ENCODE measurements at places on chromosomes 13 and 19.

DNA sequence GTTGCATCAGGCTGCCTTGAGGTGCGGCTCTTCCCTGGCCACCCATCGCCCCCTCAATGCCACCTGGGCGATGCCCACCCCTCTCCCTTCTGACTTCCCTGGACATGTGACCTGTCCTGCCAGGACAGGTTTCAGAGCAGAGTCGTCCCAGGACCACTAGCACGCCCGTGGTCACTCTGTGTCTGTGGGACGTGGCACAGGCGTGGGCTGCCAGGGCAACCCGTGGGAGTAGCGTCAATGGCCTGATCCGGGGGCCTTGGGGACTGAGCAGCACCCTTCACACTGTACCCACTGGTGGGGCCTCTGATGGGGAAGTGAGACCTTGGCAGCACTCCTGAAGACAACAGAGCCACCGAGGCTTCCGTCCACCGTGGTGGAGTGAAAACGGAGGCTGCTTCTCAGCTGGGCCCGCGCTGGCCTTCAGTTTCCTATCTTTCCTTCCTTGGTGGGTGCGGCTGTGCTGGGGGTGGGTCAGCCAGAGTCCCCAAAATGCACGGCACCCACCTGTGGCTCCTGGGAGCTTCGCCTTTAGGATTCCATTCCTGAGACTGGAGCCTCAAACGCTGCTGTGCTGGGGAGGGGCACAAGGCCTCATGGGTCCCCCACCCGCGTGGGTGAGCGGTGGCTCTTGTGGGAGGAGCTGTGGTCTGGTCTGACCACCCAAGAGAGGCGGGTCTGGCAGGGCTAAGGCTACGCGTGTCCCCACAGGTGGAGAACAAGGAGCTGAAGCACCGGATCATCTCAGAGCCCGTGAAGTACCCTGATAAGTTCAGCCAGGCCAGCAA, 26.7 kb upstream of the TMEM255B start:
- no peak for DNase-seq

- no peak for DNase-seq
Measured at GRCh38 chr13:114046431-114046975, 72.6 kb upstream of the C13orf46 start.

- no peak for DNase-seq
Measured at GRCh38 chr13:106445996-106446395, 89.5 kb downstream of the EFNB2 start.

GRCh38 chr13:48504606-48505005, 28.3 kb downstream of the RCBTB2 start:
- no peak for DNase-seq

DNA sequence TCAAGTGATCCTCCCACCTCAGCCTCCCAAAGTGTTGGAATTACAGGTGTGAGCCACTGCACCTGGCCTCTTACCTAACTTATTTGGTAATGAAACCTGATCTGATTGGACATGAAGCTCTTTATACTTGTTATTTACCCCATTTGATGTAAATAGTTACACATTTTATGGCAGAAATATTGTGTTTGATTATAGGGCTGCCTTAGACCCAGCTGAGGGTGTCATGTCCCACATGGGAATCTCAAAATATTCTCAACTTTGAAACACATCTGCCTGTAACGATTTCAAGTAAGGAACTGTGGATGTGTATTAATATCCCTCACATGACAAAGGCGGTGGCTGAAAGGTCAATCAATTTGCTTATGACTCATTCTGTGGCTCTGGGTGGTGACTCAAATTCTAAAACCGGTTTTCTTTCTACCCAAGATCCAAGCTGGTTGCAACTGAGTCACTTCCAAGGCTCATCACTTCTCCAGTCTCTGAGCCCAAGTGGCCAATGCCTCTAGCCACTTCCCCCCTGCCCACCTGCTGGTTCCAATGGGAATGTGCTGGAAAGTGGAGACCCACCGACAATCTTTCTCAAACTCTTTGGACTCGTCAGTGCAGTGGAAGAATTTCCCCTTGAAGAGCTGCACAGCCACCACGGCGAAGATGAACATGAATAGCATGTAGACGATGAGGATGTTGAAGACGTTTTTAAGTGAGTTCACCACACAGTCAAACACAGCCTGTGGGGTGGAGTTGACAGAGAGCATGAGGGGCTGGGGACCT, 110.9 kb downstream of the IER2 start:
- no peak for DNase-seq

DNA sequence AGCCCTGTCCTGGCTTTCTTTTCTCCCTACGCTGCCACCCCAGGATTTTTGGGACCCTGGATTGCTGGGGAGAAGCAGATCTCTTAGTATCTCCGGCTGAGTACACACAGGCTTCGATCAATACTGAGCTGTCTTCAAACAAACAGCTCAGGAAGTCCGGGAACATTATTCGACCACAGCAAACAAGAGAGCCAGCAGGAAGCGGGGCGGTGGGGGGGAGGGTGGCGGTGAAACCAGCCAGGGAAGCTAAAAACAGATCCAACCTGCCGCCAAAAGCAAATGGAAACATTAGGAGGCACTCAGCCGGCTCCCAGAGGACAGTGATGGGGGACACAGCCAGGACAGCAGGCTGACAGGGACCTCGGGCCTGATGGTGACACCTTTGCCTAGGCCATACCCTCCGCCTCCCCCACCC, 12.2 kb upstream of the BCAM start:
- DNase-seq = no peak

- DNase-seq = no peak
Measured at GRCh38 chr19:5618591-5618990, 4.0 kb downstream of the SAFB2 start.

GRCh38 chr19:16458391-16459341, 13.1 kb downstream of the EPS15L1 start:
- no peak for DNase-seq

GRCh38 chr19:10328558-10329429, 4.5 kb downstream of the RAVER1 start:
- no peak for DNase-seq

DNA sequence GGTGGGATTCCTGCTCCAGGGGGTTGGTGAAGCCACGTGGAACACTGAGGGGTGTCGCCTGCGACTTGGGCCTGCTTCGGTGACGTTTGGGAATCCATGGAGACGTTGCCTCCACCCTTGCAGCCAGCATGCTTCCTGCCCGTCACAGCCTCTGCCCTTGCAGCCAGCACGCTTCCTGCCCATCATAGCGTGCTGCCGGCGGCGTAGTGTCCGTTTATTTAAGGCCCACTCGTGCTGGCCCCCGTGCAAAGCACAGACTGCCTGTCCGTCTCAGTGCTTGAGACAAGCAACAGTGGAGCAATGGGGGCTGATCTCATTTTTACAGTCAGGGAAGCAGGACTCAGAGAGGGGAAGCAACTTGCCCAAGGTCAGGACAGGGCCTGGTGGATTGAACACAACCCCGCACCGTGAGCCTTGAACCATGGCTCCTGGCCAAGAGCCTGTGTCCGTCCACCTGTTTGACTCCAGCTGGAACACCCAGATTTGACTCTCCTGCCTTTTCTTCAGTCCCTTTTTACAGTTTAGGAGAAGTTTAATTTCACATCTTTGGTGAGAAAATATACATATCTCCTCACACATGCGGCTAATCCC, 149.6 kb downstream of the TEX29 start:
- no peak for DNase-seq

GRCh38 chr19:43752287-43752875, 2.4 kb downstream of the SMG9 start:
- DNase-seq = no peak

- DNase-seq = no peak
Measured at GRCh38 chr13:33280923-33281322, 4.6 kb downstream of the STARD13 start.

DNA sequence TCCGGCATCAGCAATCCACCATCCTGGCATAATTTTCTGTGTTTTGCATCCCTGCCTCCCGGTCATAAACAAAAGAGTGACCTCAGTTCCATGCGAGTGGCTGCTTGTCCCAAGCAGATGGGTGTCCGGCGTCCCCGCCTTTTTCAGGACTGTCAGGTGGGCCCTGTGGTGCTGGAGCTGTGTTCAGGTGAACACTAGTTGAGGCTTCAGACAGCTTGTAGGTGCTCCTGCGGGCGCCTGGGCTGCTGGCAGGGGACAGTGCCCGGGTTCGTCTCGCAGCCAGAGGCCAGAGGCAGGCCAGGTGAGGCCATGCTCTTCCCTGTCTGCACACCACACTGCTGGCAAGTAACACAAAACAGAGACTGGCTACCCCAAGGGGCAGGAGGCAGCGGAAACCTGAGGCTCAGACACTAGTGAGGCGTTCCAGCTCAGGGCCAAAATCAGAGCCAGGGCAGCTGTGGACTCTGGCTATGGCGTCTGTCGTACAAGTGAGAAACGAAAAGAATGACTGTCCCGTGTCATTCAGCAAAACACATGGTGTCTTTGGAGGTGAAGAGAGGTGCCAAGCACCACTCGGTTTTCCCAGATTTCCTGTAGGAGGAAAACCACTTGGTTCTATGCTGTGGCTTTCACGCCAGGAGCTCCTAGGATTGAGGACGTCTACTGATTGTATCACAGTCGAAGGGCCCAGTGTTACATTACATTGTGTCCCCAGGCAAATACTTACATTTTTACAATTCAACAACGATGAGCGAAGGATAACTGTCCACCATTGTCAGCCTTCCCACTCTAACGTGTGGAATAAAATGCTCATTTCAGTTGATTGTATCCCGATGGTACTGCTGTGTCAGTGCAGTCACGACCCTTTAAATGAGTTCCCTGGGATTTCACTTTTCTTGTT, 104.0 kb downstream of the ATP11A start:
- DNase-seq = no peak

DNA sequence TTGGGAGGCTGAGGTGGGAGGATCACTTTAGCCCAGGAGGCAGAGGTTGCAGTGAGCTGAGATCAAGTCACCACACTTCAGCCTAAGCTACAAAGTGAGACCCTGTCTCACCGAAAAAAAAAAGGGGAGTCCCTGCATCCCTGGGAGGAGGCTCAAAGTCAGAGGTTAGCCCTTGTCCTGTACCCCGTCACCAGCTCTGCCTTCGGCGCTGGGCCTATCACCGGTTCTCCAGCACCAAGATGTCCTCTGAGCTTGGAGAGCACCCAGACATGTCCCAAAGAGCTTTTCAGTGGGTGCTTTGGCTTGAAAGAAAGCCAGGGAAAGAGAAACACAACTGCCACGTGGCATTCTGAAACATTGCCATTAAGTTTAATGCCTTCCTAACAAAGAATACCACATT, 356.9 kb upstream of the TSHZ3 start:
- DNase-seq = no peak

- DNase-seq = no peak
Measured at GRCh38 chr13:65343898-65344663, 1886.1 kb downstream of the PCDH9 start.

- DNase-seq = no peak
Measured at GRCh38 chr13:95956589-95957148, 96.5 kb downstream of the UGGT2 start.

DNA sequence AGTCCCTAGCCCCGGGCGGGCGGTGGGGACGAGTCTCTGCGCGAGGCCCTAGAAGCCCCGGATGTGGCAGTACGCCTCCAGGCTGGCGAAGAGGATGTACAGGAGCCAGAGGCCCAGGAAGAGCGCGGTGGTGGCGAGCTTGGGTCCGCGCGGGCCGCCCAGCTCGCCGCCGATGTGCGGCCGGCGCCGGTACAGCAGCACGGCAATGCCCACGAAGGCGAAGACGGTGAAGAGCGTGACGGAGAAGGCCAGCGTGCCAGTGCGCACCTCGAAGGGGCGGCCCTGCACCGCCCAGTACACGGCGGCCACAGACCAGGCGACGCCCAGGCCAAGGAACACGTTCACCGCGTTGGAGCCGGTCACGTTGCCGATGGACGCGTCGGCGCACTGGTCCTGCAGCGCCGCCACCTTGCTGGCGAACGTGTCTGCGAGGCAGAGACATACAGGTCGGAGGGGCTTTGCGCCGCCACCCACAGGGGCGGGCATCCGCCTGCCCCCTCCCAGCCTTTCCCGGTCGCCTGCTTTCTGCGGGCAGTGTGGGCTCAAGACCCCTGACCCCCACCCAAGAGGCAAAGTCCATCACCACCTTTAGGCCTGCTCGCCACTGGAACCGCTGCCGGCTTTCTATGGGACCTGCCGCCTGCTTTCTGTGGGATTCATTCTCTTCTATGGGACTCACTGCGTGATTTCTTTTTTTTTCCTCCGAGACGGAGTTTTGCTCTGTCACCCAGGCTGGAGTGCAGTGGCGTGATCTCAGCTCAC, 10.9 kb upstream of the MEIS3 start:
- DNase-seq = no peak

GRCh38 chr19:11401808-11402543, 17.1 kb downstream of the RGL3 start:
- no peak for DNase-seq

DNA sequence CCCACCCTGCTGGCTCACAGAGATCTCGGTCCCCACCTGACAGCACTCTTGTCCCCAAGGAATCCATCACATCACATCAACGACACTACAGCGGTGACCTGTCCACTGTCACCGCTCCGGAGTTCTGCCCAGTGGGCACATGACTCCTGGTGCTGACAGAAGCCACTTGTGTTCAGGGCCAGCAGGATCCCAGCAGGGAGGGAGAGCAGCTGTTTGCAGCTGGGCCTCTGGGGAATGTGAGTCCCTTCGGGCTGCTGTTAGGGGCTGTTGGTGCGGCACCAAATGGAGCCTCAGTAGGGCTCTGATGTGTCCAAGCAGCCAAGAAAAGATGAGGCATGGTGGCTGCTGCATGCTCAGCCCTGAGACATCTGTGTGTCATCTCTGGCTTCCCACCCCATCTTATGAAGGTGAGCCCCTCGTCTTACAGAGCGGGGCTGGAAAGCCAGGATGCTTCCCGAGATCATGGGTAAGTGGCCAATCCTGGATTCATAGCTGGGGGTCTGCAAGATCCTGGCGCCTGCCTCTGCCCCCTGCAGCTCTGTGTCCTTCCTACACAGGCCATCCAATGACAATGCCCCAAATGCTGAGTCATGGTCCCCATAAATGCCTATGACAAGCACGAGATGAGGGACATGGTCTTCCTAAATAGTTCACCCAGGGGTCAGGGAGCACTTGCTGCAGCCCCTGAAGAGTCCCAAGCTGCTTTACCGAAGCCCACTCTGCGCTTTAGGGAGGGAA, 56.0 kb downstream of the F2RL3 start:
- DNase-seq = no peak
